H1 (cell line): ENCODE measurements at places on chromosomes 4 and X.

DNA sequence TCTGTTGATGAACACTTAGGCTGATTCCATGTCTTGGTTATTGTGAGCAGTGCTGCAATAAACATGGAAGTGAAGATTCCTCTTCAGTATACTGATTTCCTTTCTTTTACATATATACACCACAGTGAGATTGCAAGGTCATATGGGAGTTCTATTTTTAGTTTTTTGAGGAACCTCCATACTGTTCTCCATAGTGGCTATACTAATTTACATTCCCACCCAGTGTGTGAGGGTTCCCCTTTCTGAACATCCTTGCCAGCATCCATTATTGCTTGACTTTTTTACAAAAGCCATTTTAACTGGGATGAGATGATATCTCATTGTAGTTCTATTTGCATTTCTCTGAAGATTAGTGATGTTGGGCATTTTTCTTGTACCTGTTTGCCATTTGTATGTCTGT lies 80.5 kb upstream of the GALNT7 start:
- H3K27ac ChIP-seq: no peak overlapping the region
- peaks cover 14% of the 10 kb centered on the region; the same call in 1 of the 2 replicates for H3K4me1 ChIP-seq
- no peak for DNase-seq
- no peaks in the 10 kb centered on the region for H3K27me3 ChIP-seq
- H3K36me3 ChIP-seq: no peaks in the 10 kb centered on the region

- H3K27ac ChIP-seq: no peak overlapping the region
- no peaks in the 10 kb centered on the region for H3K27me3 ChIP-seq
- no peaks in the 10 kb centered on the region for H3K4me1 ChIP-seq
- H3K4me3 ChIP-seq: no peak overlapping the region
These were observed 156.4 kb upstream of the PCDH10 start for GRCh38 chr4:132992686-132993085.

DNA sequence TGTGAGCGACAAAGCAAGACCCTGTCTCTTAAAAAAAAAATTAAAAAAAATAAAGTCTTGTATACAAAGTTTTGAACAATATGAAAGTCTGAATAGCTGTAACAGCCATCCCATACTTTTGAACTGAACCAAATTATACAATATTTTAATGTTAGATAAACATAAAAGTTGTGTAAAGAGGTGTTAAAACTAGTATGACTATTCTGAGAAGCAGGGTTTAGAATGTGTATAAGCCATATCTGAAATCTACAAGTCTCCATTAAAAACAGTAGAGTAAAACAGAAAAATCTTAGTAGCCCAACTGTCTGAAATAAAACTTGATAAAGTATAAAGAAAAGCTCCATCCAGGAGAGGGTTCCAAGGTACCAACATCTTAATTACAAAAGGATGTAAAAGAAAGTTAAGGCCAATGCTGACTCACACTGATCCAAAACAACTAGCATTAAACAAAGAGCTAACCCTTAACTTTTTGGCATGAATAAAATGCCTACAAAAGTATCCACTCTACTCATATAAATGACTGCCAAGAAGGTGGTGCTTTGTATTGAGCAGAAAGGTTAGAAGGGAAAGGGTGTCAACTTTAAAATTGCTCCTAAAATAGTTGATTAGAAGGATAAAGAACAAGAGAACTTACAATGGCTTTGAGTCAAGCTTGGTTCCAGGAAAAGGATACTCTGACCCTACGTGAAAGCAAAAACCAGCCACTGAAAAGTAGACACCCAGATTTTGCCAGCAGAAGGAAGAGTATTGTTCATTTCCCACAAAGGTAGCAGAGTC lies 18.5 kb downstream of the CNOT6L start:
- no peaks in the 10 kb centered on the region for H3K4me1 ChIP-seq
- no peak overlapping the region for H3K27ac ChIP-seq
- H3K4me3 ChIP-seq: no peak overlapping the region
- no peak for DNase-seq
- H3K27me3 ChIP-seq: no peaks in the 10 kb centered on the region
- H3K36me3 ChIP-seq: no peaks in the 10 kb centered on the region

GRCh38 chr4:113682730-113683537 lies 78.6 kb downstream of the CAMK2D start:
- no peak for DNase-seq
- H3K27me3 ChIP-seq: no peaks in the 10 kb centered on the region
- H3K27ac ChIP-seq: no peak overlapping the region
- H3K4me1 ChIP-seq: no peaks in the 10 kb centered on the region

DNA sequence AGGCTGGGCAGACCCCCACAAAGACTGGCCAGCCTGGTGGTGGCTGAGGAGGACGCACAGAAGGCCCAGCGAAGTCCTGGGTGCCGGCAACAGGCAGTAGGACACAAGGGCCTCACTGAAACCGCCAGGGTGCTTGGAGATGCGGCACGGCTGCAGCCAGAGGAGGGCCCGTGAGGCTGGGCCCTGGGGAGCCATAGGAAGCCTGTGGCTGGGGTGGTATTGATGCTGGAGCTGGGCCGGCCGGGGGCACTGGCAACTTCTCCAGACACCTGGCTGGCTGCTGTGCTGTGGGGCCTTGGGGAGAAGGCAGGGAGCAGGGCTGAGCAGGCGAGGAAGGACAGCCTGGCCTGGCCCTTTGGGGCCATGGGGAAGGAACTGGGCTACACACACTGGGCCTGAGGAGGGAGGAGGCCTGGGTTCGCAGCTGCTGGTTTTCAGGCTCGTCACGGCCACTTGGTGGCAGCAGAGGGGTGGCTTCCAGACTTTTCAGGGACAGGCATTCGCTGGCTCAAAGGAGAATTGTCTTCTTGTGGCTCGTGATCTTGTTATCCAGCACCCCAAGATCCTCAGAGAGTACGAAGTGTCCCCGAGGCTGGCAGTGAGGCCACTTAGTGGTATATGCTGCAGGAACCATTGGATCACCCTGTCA lies 37.2 kb downstream of the ATP2B3 start:
- H3K27ac ChIP-seq: no peak overlapping the region
- no peaks in the 10 kb centered on the region for H3K4me1 ChIP-seq

DNA sequence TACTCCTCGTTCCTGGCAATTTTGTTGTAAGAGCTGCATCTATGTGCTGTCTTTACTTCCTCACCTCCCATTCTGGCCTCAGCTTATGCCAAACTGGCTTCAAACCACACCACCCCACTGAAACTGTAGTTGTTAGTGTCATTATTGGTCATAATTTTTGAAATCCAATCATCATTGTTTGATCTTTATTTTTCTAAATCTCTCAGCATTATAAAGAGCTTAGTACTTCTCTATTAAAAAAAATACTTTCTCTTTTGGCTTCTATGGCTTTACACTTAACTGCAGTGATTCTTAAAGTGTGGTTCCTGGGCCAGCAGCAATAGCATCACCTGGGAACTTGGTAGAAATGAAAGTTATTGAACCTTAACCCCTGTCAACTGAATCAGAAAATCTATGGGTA lies 83.5 kb upstream of the GRPR start:
- H3K27ac ChIP-seq: no peak overlapping the region
- H3K4me1 ChIP-seq: peaks cover 10% of the 10 kb centered on the region; the same call in 1 of the 2 replicates
- no peaks in the 10 kb centered on the region for H3K36me3 ChIP-seq
- no peaks in the 10 kb centered on the region for H3K27me3 ChIP-seq

GRCh38 chrX:107831071-107831730 lies 5.5 kb downstream of the MID2 start:
- H3K4me1 ChIP-seq: no peaks in the 10 kb centered on the region
- no peak overlapping the region for H3K4me3 ChIP-seq
- no peaks in the 10 kb centered on the region for H3K36me3 ChIP-seq
- H3K27me3 ChIP-seq: peaks cover 6% of the 10 kb centered on the region
- no peak for DNase-seq

DNA sequence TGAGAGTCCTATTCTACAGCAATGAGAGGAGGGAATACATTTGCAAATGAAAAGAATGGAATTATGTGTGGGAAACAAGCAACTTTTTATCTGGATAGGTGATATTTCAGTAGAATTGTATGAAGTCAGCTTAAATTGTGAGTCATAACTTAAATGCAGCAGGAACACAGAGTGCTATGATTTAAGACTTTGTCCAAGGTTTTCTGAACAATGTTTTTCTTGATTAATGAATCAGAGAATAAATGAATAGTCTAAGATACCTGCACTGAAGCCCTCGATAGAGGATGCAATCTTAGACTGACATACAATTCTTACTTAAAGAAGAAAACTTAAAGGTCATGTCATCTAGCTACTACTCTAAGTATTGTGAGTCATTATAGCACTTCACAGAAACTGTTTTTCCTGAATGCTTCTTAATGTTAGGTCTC lies 8.0 kb downstream of the ARHGEF38 start:
- peaks cover 7% of the 10 kb centered on the region; the same call in 1 of the 2 replicates for H3K4me1 ChIP-seq
- no peak for DNase-seq
- H3K4me3 ChIP-seq: no peak overlapping the region
- peaks cover 60% of the 10 kb centered on the region for H3K27me3 ChIP-seq

- no peaks in the 10 kb centered on the region for H3K36me3 ChIP-seq
- H3K27me3 ChIP-seq: no peaks in the 10 kb centered on the region
- no peak overlapping the region for H3K4me3 ChIP-seq
- H3K4me1 ChIP-seq: no peaks in the 10 kb centered on the region; the same call in 1 of the 2 replicates
- H3K27ac ChIP-seq: no peak overlapping the region
These were observed 6.1 kb upstream of the HCCS start for GRCh38 chrX:11105080-11105479.

GRCh38 chrX:49070988-49071387 lies 2.8 kb downstream of the PRAF2 start:
- H3K27ac ChIP-seq: no peak overlapping the region
- H3K4me1 ChIP-seq: no peaks in the 10 kb centered on the region; the same call in 1 of the 2 replicates
- no peak for DNase-seq
- H3K36me3 ChIP-seq: no peaks in the 10 kb centered on the region; the same call in 1 of the 2 replicates
- H3K27me3 ChIP-seq: no peaks in the 10 kb centered on the region
- no peak overlapping the region for H3K4me3 ChIP-seq

- H3K36me3 ChIP-seq: no peaks in the 10 kb centered on the region
- H3K4me3 ChIP-seq: no peak overlapping the region
- no peaks in the 10 kb centered on the region for H3K4me1 ChIP-seq
- no peaks in the 10 kb centered on the region for H3K27me3 ChIP-seq
- H3K27ac ChIP-seq: no peak overlapping the region
These were observed 1371.7 kb downstream of the STIM2 start for GRCh38 chr4:28232376-28232775.

GRCh38 chrX:18664947-18665346 lies 7.0 kb downstream of the RS1 start:
- H3K36me3 ChIP-seq: no peaks in the 10 kb centered on the region
- no peaks in the 10 kb centered on the region for H3K4me1 ChIP-seq
- H3K27ac ChIP-seq: no peak overlapping the region
- no peaks in the 10 kb centered on the region for H3K27me3 ChIP-seq
- DNase-seq: no peak

DNA sequence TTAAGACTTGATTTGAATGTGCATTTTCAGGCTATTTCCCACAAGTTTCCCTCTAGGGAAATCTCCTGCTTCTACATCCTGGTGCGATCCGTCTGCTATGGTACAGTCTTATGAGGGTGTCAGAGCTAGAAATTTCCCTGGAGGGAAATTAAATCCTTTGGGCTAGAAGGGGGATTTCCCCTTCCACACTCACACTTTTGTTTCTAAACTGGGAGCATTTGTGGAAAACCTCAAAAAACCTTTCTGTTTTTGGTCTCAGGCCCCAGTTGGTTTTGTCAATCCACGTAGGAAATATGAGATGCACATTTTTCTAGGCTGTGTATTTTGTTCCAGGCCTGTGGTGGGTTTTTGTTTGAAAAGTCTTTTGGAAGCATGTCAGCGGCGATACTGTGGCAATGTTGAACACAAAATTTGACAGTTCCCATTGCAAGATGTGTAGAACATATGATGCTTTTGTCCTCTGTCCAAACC lies 17.8 kb downstream of the HMGB3 start:
- no peaks in the 10 kb centered on the region for H3K4me1 ChIP-seq
- no peaks in the 10 kb centered on the region for H3K36me3 ChIP-seq
- no peaks in the 10 kb centered on the region for H3K27me3 ChIP-seq
- H3K27ac ChIP-seq: no peak overlapping the region
- DNase-seq: no peak

DNA sequence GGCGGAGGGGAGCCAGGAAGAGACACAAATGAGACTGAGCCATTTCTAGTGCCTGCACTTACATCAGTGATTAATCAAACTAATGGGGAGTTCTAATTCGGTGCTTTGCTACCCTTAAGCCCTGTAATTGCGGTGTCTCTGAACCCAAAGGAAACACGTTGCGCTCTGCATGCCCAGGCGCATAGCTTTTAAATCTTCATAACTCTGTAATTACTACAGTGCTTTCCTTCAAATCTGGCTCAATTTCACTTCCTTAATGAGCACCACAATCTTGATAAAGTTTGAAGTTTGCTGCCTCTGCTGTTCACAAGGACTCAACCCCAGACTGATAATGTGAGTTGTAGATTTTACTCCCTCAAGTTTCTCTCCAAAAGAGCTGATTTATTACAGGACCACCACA lies 5.7 kb upstream of the NHS start:
- no peaks in the 10 kb centered on the region for H3K27me3 ChIP-seq

DNA sequence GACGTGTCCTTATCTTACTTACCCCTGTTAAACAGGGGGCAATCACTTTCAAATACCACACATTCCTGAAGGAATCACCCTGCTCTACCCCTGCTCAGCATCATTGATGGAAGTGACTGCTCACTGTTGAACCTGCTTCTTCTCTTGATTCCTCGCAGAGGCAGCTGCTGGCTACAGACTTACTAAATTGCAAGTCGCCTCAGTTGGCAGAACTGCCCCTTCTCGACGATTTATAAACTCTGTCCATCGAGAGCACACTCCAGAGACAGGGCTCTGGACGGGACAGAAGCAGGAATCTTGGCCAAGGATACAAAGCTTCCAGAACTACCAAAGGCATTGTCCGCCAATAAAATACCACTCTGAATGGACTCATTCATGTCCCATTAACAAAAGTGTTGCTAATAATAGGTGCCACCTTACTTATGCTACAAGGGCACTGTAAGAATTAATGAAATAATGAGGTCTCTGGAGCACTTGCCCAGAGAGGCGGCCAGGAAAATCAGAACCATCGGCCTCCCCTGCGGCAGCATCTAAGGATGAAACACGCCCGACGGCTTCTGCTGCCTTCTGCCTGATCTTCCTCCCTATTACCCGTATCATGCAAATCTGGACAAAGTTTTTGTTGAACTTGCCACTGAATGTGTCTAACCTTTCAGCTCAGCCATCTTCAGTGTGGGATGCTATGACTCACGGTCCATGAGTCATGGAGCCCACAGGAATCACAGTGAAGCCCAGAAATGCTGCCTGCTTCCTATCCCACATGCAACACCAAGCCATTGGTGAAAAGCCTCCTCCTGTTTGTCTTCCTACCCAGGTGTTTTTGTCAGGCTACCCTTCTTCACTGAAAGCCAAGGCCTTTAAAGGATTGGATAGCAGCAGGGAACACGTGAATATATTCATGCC lies 164.9 kb downstream of the MAML3 start:
- no peak overlapping the region for H3K4me3 ChIP-seq
- no peak for DNase-seq
- no peak overlapping the region for H3K27ac ChIP-seq
- peaks cover 9% of the 10 kb centered on the region for H3K4me1 ChIP-seq
- no peaks in the 10 kb centered on the region for H3K27me3 ChIP-seq

GRCh38 chrX:39473812-39474211 lies 623.9 kb downstream of the BCOR start:
- H3K27me3 ChIP-seq: no peaks in the 10 kb centered on the region
- no peak overlapping the region for H3K4me3 ChIP-seq
- no peak overlapping the region for H3K27ac ChIP-seq
- no peaks in the 10 kb centered on the region for H3K4me1 ChIP-seq
- DNase-seq: no peak

GRCh38 chr4:105386012-105386411 lies 87.8 kb downstream of the PPA2 start:
- H3K4me3 ChIP-seq: no peak overlapping the region
- no peaks in the 10 kb centered on the region for H3K4me1 ChIP-seq
- DNase-seq: no peak
- no peaks in the 10 kb centered on the region; the same call in 1 of the 2 replicates for H3K36me3 ChIP-seq
- no peak overlapping the region for H3K27ac ChIP-seq
- no peaks in the 10 kb centered on the region for H3K27me3 ChIP-seq
